ENCODE measurements at places on chromosomes 3 and 15.

- DNase-seq, result no peak
Measured at GRCh38 chr15:101310161-101310480, 15.1 kb upstream of the SNRPA1 start.

DNA sequence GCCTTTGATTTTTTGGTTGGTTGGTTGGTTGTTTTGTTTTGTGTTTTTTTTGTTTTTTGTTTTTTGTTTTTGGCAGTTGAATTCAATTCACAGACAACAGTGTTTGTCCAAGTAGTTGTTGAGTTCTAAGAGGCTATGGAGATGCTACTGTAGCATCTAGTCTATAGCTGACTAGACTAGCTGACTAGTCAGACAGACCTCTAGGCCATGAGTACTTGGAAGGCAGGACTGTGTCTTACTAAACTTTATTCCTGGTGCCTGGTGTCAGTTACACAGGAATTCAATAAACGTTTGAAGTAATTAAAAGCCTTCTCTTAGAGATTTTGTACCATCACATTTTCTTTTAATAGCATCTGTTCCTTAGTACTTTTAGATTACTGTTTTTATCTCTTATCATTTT, 35.7 kb downstream of the RNF13 start:
- DNase-seq, result no peak

DNA sequence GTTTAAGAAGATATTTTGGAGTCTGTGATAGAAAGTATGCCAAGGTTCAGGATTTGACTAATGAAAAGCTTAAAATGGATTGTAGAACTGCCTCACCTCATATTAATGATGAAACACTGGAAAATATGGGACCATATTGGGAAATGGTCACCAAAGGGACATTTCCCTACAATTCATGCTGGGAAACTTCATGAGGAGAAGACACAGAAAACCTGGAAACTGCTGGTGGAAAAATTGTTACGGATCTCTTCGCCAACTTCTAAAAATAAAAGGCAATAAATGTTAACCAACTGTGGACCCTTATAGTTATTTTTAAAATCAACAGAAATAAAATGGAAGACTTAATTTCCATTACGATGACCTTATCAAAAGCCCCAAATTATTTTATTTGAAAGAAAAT, 97.6 kb upstream of the FRMD4B start:
- no peak for DNase-seq

DNA sequence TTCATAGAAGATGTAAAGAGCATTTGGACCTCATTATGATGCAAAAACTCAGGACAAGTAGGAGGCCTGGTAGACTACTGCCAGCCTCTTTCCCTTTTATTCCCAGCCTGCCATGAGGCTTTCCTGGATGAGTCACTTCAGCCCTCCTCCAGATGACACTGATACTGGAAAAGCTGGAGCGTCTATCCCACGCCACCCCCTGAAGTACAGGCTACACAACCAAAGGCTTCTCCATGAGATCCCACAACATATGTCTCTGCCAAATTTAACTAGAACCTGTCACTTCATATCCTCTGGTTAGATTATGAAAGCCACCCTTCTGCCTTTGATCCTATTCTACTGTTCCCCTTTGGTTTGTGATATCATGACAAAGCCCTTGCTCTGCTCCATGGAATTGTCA, 56.1 kb upstream of the CPNE4 start:
- DNase-seq, result no peak

- DNase-seq, result no peak
Measured at GRCh38 chr3:134300520-134300919, 49.9 kb upstream of the RYK start.

GRCh38 chr15:52257734-52258062, 37.9 kb downstream of the MYO5C start:
- no peak for DNase-seq

DNA sequence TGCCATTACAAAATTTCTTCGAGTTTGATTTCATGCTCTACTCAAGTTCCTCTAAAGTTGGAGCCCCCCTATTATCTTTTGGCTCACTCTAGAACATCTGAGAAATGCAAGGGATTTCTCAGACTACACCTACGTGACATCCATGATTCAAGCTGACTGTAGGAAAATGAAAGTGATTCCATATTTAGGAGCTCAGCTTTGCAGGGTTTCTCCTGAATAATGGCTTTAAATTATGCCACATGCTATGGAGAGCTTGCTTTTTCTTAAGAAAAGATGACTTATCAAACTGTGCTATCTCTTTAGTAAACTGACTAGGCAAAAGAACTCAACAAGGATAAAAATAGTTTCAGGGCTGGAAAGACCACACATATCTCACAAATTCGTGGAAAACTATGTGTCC, 292.1 kb downstream of the LSAMP start:
- DNase-seq, result no peak

- DNase-seq, result no peak
Measured at GRCh38 chr3:126100634-126101301, 16.8 kb upstream of the SLC41A3 start.

- no peak for DNase-seq
Measured at GRCh38 chr15:78987556-78988360, 42.9 kb upstream of the CTSH start.

DNA sequence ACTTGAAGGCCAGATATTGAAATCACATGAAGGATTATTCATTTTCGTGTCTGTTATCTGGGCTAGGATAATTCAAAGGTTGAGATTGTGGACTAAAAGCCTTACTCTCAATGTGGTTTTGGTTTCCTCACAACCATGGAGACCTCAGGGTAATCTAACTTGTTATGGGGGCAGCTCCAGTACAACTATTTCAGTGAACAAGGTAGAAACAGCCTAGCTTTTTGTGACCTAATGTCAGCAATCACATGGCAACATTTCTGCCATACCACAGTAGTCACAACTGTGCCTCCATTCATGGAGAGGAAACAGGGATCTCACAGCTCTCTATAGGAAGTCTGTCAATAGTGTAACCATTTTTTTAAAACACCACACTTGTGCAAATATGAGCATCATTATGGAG, 62.4 kb upstream of the RARB start:
- DNase-seq, result no peak

Measured in hypothalamus (tissue), 51 donors.